ENCODE measurements at places on chromosomes 3 and 15.

DNA sequence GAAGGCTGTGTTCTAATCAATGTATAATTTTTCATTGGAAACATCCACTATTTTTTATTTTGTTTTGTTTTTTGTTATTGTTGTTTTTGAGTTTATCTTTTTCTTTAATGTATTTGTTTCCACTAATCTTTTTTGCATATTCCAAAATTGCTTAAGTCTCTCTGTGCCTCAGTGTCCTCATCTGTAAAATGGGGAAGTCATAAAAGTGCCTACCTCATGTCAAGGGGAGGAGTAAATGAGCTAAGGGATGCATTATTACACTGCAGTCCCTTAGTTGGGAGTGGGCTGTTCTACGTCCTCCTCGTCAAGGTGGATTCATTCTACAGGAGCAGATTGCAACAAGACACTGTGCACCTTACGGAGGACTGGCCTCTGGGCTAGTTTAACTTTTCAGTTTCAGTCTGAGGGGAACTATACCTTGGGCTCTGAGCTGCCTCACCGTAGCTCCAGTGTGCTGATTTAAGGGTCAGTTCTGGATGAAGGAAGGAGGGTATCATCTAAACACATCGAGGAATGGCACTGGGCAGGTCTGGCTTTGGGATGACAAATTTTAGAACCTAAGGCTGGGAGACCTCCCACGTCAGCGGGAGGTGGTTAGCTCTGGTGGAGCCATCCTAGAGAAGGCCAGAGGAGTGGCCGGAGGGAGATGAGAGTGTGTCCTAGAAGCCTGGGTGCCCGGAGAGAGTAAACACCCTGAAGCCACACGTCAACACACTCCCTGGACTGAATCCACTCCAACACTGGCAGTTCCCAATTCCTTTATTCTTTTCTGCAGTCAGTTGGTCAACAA lies 5.1 kb upstream of the SRP14 start:
- DNase-seq, result no peak

DNA sequence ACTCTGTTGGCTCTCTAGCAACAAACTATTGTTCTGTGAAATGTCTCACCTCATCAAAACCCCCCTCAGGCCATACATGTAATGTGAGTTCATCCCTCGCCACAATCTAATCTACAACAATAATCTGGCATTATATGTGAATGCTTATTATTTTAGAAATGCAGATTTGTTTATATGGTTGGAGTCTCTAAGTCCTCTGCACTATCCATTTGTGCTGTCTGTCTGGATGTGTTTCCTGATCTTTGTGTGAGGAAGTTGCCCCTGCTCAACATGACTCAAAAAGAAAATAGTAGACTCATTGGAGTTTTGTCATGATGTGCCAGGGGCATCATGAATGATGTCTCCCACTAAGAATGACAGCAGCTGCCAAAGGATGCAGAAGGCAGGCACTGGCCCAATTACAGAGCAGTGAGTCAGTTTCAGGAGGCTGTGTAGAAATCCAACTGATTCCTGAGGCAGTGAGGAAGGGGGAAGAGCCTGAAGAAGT lies 161.6 kb upstream of the PDZRN3 start:
- no peak for DNase-seq

- no peak for DNase-seq
Observed at GRCh38 chr3:46127503-46127902, 80.6 kb downstream of the CCR1 start.

DNA sequence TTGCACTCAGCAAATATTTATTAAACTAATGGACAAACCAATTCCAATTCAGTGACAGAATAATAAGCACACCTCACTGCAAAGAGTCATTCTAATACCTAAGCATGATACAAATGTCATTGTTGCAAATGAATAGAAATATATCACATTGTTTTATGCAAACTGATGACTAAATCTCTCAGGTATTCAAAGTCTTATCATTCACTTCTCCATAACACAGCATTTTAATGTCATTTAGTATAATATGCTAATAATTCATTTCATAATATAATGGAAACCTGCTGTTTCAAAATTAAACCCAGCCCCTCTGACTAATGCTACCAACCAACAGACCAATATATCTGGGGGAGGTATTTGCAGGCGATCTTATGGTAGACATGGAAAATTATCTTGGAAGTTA lies 71.8 kb downstream of the FGF7 start:
- no peak for DNase-seq

DNA sequence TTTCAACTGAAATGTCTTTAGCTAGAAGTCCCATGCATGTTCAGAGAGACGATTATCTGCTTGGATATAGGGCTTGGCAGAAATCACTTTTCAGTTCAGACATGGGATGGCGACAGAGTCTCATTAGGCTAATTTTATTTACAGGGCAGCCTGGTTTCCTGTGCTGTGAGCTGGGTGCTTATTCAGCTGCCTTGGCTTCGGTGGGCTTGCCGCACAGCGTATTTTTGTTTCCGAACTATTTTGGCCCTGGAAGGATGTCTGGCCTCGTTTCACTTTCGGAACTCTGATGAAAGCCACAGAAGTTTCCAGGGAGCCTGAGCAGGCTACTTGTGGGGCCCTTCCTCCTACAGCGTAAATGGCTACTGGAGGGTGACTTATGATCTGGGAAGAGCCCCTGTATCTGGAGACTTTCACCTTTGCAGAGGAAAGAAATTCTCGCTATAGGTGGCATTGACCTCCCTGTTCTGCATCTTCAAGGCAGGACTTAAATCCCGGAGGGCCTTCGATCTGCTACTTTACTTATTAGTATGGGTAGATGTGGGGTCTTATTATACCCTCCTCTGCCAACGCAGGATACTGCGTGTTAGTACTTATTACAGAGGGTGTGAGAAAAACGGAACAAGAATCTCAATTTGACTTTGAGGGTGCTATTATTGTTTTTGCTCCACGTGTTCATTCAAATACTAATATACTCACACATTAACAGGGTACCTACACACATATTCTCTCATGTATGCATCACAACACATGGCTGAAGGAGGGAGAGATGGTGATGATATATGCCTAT lies 364.0 kb upstream of the RBMS3 start:
- DNase-seq, result no peak

GRCh38 chr3:18282507-18282906 lies 142.6 kb downstream of the SATB1 start:
- no peak for DNase-seq

DNA sequence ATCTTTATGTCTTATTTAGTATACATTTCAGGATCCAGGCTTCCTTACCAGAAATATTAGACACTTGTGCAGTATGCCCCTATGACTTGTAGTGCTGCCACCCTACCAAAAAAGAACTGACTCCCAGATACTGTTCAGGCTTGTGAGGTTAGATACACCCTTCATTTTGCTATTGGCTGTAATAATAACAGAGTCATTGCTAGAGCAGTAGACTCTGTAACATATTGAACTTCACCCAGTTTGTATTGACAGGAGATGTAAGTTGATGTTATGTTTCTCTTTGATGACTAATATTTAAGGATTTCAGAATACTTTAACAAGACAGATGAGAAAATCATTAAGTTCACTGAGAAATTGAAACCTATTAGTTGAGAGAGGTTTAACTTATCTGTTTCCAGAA lies 32.9 kb downstream of the RNF111 start:
- no peak for DNase-seq

- no peak for DNase-seq
Observed at GRCh38 chr3:178586076-178586475, 49.8 kb downstream of the KCNMB2 start.

Measured in HT-29 (cell line).